Suprapubic skin (tissue), 4 donors: ENCODE measurements at places on chromosomes 2 and 18.

DNA sequence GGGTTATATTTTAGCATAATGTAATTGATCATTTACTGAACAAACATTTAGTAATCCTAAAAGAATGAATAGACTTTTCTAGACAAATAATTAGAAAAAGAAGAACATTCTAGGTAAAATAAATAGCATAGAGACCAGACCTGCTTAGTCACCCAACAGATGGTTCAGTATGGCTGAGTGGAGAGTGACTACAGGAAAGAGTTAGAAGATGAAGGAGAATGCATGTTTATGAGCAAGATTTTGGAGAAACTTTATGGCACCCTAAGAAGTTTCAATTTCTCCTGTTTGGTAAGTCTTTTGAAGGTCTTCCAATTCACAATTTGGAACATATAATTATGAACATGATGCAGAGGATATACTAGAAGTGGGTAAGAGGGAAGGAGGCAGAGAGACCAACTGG lies 32.9 kb downstream of the FAP start:
- no peak for DNase-seq

DNA sequence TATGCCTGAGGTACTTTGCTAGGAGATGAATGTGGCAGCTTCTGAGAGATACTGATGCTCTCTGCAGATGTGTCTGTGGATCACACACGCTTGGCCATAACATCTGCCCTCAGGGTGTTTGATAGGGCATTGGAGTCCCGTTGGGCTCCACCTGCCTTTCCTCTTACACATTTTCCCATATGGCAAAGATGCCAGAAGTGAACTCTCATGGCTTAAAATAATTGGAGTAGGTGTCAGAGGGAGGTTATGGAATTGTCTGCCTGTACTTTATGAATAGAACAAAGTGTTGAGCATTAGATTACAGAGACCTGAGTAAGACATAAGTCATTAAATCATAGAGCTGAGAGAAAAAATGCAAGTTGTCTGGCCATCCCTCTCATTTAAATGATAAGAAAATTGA lies 75.3 kb upstream of the PNPT1 start:
- DNase-seq: no peak

DNA sequence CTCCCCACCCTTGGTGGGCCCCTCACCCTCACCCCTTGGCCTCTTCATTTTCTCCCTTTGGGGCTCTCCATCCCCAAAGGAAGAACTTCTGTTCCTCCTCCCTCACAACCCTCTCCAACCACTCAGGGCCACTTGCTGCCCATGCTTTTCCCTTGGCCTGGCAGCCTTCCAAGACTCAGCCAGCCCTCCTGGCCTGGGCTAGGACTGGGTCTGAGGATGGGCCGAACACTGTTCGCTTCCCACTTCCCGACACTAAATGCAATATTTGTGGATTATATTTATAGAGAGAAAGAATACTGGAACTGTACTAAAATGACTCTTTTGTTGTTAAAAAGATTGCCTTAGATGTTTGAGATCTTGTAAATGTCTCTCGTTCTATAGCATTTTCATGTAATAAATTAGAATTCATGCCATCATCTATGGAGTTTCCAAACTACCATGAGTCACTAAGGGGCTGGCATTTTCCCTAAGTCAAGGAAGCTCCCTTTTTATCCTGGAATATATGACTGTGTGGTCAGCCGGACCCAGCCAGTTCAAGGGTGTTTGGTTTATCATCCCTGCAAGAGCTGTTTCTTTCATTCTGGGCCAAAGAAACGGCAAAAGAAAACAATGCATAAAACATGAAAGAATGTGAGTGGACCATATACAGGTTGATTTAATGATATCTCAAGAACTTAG lies 3.8 kb downstream of the CXCR2 start:
- DNase-seq: no peak

DNA sequence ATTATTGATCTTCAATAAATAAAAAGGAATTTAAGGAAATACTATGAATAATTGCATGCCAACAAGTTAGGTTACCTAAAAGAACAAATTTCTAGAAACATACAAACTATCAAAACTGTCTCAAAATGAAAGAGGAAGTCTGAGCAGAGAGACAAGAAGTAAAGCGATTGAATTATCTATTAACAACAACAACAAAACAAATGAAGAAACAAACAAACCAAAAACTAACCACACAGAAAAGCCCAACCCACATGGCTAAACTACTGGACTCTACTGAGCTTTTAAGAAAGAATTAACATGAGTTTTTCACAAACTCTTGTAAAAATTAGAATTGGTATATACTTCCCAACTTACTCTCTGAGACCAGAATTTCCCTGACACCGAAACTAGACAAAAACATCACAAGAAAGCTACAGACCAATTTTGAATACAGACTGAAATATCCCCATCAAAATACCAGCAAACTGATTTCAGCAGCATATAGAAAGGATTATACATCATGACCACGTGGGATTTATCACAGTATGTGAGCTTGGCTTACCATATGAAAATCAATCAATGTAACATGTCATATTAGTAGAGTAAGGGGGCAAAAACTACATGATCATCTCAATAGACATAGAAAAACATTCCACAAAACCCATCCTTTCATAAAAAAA lies 16.6 kb upstream of the GALNT1 start:
- DNase-seq: no peak

DNA sequence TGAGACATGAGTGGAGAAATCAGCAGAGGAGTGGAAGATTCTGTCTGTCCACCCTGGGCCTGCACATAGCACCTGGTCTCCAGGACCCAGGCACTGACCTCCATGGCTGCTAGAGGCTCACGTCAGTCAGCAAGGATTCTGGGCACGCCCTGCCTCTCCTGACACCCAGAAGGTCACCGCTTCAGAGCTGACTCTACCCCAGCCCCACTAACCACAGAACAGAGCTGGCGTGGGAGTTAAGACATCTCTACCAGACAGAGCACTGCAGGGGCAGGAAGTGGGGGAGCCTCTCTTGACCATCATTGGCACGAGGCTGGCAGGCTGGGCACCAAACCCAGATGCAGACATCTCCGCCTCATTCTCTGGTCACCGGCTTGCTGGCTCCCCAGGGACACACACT lies 3.0 kb downstream of the ADCY3 start:
- DNase-seq: peak; percentile 59

- DNase-seq: no peak
Observed at GRCh38 chr2:42685303-42685702, 78.6 kb downstream of the OXER1 start.

DNA sequence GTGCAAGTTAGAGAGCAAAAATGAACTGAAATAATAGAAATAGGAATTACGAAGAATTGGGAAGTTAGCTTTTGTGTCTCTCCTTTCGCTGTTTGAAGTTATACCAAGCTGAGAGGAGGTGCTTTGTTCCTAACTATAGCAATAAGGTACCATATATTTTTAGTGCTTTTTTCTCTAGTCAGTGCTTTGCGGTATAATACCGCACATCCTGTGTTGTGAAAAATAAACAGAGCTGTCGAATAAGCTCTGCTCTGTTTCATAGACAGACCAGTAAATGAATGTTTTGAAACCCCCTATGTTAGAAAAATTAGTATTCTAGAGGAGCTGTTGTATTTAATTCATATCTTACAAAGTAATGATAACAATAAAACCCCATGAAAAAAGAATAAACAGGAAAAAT lies 130.8 kb downstream of the MAP4K4 start:
- DNase-seq: no peak

GRCh38 chr18:50726960-50727589 lies 92.7 kb downstream of the MRO start:
- DNase-seq: no peak

- DNase-seq: no peak
Observed at GRCh38 chr2:233338812-233339368, 15.4 kb upstream of the DGKD start.

- DNase-seq: no peak
Observed at GRCh38 chr18:62365420-62365819, 40.3 kb downstream of the TNFRSF11A start.

DNA sequence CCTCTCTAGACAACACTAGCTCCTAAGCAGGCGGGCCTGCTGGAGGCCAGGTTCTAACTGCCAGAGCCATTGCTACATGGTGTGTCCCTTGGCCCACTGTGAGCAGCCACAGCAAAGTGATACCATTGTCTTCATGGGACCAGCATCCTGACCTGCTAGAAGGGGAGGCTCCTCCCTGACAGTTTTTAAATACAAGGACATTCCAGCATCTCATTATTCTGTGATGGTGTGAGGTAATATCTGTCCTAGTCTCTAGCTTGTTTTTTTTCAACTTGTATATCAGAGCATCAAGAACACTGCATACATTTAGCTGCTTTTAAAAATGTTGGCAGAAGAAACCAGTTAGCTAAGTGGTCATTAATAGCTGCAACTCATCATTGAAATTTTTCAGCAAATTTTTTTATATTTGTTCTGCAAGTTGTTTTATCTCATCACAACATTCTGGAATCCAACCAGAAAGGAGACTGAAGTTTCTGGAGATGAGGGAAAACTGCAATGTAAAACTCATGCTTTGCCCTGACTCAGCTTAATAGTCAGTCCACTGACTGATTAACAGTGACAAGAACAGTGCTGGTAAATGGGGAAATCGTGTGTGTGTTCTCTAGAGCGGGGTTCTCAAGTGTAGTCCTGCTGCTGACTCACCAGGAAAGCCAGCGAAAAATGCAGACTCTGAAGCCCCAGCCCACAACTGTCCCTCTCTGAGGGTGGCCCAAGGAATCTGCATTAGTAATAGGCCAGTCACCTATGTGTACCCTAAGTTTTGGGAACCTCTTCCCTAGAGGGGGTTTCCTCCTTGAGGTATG lies 17.8 kb downstream of the MAPRE3 start:
- no peak for DNase-seq

DNA sequence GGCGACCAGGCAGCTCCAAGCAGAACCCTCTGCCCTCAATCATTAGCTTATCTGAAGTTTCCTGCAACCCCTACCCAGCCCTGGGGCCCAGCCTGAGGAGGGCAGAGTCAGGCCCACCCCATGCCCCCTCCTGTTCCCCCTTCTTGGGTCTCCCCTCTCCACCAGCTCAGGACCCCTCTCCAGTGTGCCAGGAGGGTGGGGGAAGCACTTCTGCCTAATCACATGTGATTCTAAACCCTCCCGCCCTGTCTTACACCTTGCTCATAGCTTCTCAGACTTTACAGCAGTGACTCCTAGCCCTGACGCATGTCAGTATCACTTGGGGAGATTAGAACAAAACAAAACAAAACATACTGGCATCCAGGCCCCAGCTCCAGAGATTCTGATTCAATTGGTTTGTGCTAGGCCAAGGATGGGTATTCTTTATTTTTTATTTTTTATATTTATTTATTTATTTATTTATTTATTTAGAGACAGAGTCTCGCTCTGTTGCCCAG lies 42.5 kb upstream of the ASAP2 start:
- no peak for DNase-seq

DNA sequence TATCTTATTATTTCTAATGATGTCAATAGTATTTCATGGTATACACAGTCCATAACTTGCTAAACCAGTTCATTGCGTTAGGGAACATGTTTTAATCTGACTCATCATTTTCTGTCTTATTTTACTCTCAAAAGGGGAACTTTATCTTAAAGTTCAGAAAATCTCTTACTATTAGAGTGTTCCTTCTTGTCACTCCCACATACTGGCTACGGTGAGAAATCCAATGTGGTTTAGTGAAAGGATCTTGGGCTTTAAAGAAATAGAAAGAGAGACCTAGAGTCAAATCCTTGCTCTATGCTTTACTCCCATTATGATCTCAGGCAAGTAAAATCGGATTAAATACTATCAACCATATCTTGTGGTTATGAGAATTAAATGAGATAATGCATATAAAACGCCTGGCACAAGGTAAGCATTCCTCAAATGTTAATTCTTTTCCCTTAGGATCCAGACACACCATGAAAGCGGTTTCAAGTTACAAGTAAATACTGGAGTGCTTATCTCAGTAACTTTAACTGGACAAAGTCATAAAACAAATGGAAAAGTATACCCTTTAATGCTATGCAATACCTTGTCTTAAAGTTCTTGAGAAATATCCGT lies 576.0 kb downstream of the ARHGAP15 start:
- no peak for DNase-seq

DNA sequence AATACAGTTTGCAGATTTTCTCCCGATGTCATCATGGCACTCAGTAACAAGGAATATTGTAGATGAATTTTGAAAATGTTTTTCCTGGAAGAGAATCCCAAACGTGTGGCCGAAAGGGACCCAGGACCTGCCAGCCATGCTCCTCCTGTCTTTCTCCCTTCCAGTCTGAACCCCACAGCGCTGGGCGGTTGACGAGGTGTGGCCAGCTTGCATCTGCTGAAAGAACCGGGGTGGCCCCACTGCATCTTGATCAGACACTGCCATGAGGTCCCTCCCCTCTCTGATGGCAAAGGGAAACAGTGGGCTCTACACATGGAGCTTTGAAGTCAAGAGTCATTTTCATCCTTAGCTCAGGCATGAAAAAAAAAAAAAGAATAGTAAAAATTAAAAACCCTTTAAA lies 240.3 kb downstream of the AGAP1 start:
- no peak for DNase-seq

DNA sequence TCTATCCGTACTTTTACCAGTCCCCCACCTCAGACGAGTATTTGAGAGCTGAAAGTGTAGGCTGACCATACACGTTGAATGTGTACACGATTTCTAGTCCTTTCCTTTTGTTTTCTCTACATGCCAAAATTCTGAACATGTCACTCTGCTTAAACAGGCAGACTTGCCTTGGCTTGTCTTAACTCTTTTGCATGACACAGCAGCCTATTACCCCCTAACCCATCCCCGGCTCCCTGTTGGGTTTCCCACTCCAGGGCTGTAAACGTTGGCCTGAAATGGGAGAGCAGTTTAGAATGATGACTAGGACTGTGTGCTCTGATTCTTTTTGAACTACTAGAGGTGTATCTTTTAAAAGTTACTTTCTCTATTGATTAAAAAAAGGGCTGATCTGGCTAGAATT lies 19.1 kb downstream of the MTCL1 start:
- no peak for DNase-seq

- peak; percentile 60 for DNase-seq
Observed at GRCh38 chr2:239544918-239545465, 144.2 kb upstream of the HDAC4 start.

GRCh38 chr2:214575030-214575429 lies 164.2 kb downstream of the VWC2L start:
- DNase-seq: no peak
